ENCODE measurements at places on chromosomes 13 and 19. TPM values are rescaled to one million over a fixed set of nuclear protein-coding genes. Genes with fewer than 3 reads are reported as not detected.

DNA sequence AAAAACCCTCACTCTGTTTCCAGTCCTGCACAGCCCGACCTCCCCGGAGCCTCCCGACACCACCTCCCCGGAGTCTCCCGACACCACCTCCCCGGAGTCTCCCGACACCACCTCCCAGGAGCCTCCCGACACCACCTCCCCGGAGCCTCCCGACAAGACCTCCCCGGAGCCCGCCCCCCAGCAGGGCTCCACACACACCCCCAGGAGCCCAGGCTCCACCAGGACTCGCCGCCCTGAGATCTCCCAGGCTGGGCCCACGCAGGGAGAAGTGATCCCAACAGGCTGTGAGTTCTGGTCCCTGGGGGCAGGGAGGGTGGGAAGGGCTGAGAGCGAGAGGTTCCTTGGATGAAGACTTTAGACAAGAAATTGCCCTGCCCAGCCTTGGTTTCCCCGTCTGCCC, 5.4 kb downstream of the MADCAM1 start:
- peaks cover 14% of the 10 kb centered on the region for H3K4me1 ChIP-seq
- H3K27me3 ChIP-seq, result peaks cover 30% of the 10 kb centered on the region

The FGF9 gene
- 0.27 TPM for total RNA-seq

DNA sequence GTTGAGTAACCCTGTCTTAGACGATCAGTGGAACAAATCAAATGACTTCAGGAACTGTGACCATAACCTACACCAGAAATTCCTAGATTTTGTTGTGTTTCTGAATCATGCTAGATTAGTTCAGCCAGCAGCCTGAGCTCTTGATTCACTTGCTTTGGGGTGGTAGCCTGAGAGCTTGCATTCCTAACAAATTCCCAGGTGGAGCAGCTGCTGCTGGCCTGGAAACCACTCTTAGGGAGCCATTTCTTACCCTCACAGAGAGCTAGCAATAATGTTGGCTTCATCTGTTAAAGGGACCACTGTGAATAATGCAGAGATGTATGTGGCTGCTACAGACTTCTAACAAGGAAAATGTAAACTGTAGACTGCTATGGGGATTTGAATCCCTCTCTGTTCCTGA, 388.1 kb upstream of the PRR20A start:
- H3K27me3 ChIP-seq, result no peaks in the 10 kb centered on the region
- H3K4me1 ChIP-seq, result no peaks in the 10 kb centered on the region
- H3K36me3 ChIP-seq, result no peaks in the 10 kb centered on the region
- no peak for DNase-seq
- no peak overlapping the region for H3K27ac ChIP-seq

GRCh38 chr13:32195713-32196112, 119.5 kb downstream of the ZAR1L start:
- H3K4me1 ChIP-seq, result no peaks in the 10 kb centered on the region
- no peak for DNase-seq
- H3K36me3 ChIP-seq, result no peaks in the 10 kb centered on the region
- H3K4me3 ChIP-seq, result no peak overlapping the region
- H3K27ac ChIP-seq, result no peak overlapping the region

Measured in transverse colon (tissue), 4 donors.